SHP77 (cell line): ENCODE measurements at places on chromosomes 12 and 14.
A peak's percentile ranks its signal among the peaks of the same experiment; 100 is the strongest.

- no peak for DNase-seq
These were observed 452.4 kb downstream of the RAD51B start for GRCh38 chr14:68271913-68272391.

GRCh38 chr14:63996016-63996415, 143.2 kb downstream of the SYNE2 start:
- no peak for DNase-seq

- no peak for DNase-seq
These were observed 751.7 kb downstream of the NRXN3 start for GRCh38 chr14:78921856-78922255.

GRCh38 chr12:90489141-90489540, 465.8 kb downstream of the CCER1 start:
- no peak for DNase-seq

GRCh38 chr14:21011136-21011535, 12.0 kb downstream of the SLC39A2 start:
- DNase-seq: no peak

DNA sequence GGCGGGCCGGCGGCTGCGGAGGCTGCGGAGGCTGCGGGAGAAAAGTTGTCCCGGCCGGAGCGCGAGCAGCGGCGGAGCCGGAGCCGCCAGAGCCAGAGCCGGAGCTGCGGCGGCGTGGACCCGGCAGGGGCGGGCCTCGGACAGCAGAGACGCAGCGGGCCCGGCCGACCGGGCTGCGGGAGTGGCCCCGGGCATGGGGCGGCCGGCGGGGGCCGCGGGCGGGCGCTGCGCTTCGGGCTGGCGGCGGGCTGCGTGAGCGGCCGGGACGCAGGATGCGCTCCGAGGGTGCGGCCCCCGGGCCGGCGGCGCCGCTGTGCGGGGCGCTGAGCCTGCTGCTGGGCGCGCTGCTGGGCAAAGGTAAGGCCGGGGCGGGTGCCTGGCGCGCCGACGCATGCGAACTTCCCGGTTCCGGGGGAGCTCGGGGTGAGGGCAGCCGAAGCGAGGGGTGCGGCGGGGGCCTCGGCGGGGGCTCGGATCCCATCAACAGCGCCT, at the start of gene TMEM132C:
TMEM132C (plus strand) TSS at position 40 of the 492 bp plus-strand sequence; CDS start at position 273, 233 bp downstream.
- no peak for DNase-seq

DNA sequence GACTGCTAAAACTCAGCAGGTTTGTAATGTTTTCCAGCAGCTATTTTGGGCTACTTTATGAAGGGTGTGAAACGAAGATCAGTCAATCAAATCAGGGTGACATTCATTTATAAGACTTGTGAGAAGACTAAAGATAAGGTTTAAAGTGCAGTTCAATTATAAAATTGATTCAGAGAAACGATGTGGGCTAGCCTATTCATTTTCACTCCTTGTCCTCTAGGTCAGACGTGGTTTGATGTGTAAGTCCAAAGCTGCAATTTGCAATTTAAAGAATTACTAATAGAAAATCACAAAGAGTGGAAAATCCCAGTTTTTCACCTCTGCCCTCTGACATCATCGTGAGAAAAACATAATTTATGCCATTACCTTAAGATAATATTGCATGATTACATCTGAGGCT, 243.5 kb upstream of the NOVA1 start:
- DNase-seq: no peak

DNA sequence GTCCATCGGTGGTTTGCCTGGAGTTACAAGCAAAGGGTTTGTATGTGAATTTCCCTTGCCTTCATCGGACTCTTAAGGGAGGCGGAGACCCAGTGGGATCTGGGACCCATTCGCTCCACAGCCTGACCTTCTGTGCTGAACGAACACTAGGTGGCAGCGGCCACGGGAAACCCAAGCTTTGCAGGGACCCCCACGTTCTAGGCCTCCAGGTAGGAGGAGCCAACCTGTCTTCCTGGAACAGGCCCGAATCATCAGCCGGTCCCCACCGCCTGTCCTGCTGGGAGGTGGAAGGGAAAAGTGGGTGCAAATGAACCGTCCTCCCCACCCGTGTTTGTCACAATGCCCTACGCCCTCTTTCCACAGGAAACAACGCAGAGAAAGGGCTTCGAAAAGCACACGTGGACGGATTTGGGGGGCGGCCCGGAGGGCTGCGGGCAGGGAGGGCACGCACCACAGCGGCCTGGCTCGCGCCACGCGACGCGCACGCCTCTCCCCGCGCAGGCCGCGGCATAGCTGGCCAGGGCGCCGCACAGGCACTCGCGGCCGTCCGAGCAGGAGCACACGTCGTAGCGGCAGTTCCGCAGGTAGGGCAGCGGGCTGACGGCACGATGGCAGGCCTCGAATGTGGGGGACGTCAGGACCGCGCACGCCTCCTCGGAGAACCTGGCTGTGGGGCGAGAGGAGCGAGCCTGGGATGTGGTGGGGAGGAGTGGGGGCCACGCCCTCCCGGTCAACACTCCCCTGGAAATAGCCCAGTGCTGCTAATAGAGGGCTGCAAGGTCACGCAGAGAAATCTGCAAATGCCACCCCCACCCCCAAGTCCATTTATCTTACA, 67.8 kb downstream of the VWF start:
- no peak for DNase-seq

GRCh38 chr12:124993626-124994436, at the start of gene BRI3BP:
Gene BRI3BP, plus strand, starts transcription at chr12:124993645. Its CDS starts 146 bp downstream, at chr12:124993791.
- DNase-seq: peak; percentile 74

DNA sequence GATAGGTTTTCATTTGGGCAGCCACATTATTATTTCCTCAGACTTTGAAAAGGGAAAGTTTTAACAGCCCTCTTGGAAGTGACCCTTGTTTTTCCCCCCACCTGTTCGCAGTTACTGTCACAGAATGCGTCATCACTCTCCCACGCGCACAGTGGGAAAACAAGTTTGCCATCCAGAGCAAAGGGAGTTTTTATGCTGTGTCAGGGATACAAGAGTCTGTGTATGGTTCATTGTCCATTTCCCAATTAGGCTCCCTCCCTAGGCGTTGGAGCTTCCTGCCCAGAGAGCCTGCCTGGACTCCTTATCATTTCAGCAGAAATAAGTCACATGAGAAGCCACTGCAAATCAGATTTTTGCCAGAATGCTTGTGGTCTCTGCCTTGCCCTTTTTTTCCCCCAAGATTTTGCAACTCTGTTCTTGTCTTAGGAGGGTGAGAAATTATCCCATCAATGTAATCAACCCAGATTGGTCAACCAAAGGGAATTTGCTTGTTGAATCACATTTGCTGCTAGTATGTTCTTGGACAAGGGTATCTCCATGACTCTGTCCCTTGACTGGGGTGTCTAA, 104.1 kb downstream of the IGF1 start:
- no peak for DNase-seq

DNA sequence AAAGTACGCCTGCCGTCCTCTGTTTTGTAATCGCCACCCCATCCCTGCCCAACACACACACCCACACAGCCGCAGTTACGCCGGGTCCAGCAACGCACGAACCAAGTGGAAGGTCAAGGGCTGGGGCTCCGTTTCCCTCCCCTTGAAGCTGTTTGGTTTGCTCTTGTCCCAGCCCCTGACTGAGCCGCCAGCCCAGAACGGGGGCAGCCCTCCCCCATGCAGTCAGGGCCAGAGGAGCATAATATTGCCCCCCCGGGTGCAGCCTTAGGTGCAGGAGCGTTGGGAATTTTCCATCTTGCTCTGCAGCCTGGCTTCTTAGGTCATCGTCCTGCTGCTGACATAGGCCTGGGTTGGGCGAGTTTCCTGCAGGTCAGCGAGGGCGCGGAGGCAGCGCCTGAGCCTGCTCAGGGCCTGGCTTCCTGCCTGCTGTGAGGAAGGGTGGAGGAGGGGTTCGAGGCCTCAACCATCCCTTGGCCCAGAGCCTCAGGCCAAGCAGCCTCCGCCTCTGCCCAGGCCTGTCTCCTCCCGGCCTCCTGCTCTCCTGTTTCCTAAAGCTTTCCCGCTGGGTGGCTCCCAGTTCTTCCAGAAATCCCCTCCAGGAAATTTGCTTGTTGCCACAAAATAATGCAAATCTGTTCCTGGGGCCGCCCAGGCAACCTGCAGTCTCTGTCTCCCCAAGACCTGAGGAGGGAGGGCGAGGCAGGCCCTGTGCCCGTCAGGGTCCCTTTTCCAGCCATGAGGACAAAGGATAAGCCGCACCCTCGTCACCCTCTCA, 44.5 kb downstream of the PSMA6 start:
- DNase-seq: peak; percentile 81

- DNase-seq: no peak
These were observed 20.6 kb downstream of the GNG2 start for GRCh38 chr14:51880835-51881580.

GRCh38 chr12:65367396-65367795, 88.9 kb downstream of the MSRB3 start:
- DNase-seq: no peak

- peak; percentile 50 for DNase-seq
These were observed 7.3 kb upstream of the KIF26A start for GRCh38 chr14:104130974-104131651.

- DNase-seq: peak; percentile 46
These were observed at the start of gene MAP3K12 for GRCh38 chr12:53499266-53500141. Gene MAP3K12, minus strand, starts transcription at chr12:53499458. Its CDS starts 12,067 bp downstream, at chr12:53487391.

DNA sequence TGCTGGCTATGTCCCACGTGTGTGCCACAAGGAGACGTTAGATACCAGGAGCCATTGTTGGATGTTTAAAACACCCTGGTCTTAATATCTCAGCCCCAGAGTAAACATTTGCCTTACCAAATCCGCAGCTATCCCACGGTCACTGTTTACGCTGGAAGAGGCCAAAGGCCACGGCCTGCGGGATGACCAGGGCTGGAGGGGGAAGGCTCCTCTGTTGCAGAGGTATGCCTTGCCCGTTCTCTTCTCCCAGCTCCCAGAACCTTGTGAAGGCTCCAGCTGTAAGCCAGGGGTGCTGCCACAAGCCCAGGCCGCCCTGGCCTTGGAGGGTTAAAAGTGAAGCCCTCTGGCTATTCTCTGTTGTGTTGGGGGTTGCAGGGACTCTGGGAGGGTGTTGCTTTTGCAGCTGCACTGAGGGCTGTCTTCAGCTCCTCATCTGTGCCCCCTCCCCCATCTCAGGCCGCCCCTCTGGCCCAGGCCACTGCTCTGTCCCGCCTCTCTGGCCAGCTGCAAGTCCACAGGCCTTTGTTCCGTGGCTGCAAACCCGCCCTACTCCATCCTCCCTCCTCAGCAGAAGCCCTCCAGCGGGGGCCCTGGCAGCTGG, 2.5 kb downstream of the PLEKHG3 start:
- DNase-seq: no peak

- no peak for DNase-seq
These were observed 132.7 kb upstream of the EEA1 start for GRCh38 chr12:93061473-93062419.

- DNase-seq: no peak
These were observed 31.6 kb upstream of the FICD start for GRCh38 chr12:108483213-108484059.

DNA sequence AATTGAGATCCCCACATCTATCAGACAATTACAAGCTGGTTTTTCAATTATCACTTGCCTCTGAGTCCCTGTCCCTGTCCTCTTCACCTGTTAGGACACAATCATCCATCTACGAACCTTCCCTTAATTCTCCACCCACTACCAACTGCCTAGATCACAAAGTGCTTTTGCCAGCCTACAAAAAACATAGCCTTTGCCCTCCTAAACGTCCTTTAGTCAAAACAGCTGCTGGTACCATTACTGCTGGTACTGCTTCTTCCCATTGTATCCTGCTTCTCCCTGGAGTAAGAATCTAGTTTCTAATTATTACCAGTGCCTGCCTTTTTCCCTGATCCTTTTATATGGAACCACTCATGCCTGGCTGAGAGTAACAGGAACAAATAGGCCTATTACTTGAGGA, 82.1 kb downstream of the CPNE8 start:
- DNase-seq: no peak

DNA sequence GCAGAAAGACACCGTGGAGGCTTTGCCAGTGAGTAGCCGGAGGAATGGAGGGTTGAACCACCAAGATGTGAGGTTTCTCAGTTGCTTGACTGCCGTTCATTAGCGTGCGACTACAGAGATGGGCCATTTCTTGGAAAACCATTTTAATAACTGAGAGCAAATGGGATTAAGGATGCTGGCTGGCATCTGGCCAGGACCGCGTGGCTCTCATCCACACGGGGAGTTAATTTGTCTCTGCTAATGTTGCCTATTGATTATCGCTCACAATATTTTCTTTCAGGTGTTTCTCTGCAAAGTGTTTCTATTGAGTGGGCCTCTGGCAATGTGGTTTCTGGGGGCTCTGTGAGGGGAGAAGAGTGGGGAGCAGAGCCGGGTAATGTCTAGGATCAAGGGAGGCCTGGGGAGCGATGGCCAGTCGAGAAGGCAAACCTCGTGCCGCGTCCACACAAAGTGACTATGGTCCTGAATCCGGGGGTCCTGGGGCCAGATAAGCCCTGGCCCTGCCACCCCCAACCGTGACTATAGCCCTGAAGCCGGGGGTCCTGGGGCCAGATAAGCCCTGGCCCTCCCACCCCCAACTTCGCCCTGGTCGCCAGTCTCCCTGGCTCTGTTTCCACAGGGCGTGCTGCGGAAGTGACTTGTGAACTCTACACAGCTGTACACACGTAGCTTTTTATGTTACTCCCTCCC, 110.6 kb downstream of the PRMT8 start:
- DNase-seq: no peak

- DNase-seq: no peak
These were observed 105.9 kb upstream of the BCAT1 start for GRCh38 chr12:25054783-25055144.

DNA sequence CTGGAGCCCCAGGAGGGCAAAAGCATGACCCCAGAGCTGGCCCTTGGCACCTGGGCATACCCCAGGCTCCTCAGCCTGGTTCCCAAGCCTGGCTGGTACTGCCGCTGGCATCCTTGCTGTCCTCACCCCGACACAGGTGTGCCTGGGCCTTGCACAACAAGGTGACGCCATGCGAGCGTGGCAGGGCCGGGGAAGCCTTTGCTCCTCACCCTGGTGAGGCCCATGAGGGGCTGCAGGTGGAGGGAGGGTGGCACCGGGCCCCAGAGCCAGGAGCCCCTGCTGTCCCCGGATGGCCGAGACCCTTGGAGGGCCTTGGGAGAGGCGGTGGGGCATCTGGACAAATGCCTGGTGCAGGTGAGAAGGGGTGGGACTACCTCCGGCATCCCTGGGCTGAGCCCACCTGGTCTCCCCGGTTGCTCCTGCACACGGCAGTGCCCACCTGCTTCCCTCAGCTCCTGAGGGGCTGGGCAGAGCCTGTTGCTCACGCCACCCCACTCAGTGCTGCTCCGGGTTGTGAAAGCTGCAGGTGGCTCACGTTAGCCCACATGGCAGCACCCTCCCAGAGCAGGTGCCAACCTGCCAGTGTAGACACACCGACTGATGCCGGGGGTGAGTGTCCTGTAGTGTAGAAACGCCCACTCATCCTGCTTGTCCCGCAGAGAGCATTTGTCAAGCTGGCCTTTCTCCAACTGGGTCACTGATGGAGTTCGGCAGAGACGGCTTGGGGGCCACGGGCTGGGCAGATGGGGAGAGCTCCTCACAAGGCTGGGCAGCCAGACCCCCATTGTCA, 24.6 kb upstream of the KIF26A start:
- DNase-seq: no peak

GRCh38 chr12:78146365-78146772, 315.7 kb downstream of the NAV3 start:
- peak; percentile 61 for DNase-seq

GRCh38 chr12:103824845-103825244, 16.2 kb downstream of the NT5DC3 start:
- DNase-seq: no peak

DNA sequence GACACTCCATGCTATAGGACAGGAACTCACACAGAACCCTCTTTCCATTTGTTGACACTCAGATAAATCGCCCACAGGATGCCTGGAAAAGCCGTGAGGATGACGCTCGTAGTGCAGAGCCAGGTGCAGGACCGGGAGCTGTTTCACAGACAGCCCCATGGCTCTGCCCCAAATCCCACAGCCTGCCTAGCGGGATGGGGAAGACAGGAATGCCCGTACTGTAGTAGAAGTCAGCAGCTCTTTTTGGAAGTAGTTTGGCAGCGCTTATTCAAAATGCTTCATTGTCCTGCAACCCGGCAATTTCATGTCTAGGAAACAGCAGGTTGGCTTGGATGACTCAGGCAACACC, 41.6 kb downstream of the JAG2 start:
- peak; percentile 5 for DNase-seq
